ENCODE measurements at places on chromosomes 12 and 14. TPM values are rescaled to one million over a fixed set of nuclear protein-coding genes. Genes with fewer than 3 reads are reported as not detected.

EEF1AKMT3 gene
- total RNA-seq: 6.5 TPM

MYBPC1 gene
- total RNA-seq: not detected

P2RX7 gene
- total RNA-seq: not detected

PLEKHA5 gene
- 7.5 TPM for total RNA-seq

APOF gene
- total RNA-seq: not detected

P2RX2 gene
- total RNA-seq: not detected

HAL gene
- total RNA-seq: 0.21 TPM

CNTN1 gene
- total RNA-seq: 56.7 TPM

RND1 gene
- 14.4 TPM for total RNA-seq

GALNT16 gene
- total RNA-seq: 3.9 TPM

CARMIL3 gene
- 0.64 TPM for total RNA-seq

SLC25A47 gene
- not detected for total RNA-seq

KRT83 gene
- 2.5 TPM for total RNA-seq

KLRB1 gene
- not detected for total RNA-seq

HHIPL1 gene
- 0.29 TPM for total RNA-seq

LRP1-AS gene
- not detected for total RNA-seq

ATP2A2 gene
- 336 TPM for total RNA-seq

C12orf54 gene
- total RNA-seq: not detected

ZNF891 gene
- 0.21 TPM for total RNA-seq

METTL1 gene
- total RNA-seq: 68.7 TPM

CD27 gene
- total RNA-seq: not detected

TDRD9 gene
- total RNA-seq: not detected

PROX2 gene
- not detected for total RNA-seq

CEBPE gene
- total RNA-seq: not detected

HOXC9 gene
- total RNA-seq: 14.1 TPM

SLC6A15 gene
- 1.9 TPM for total RNA-seq

SIX6 gene
- not detected for total RNA-seq

TMEM119 gene
- total RNA-seq: 0.05 TPM

CMKLR1 gene
- total RNA-seq: not detected

MAP3K9 gene
- 4.7 TPM for total RNA-seq

CD9 gene
- total RNA-seq: 248 TPM

SRRM4 gene
- not detected for total RNA-seq

MMP14 gene
- total RNA-seq: 0.94 TPM

RPAP3 gene
- total RNA-seq: 44.8 TPM

NGB gene
- total RNA-seq: not detected
